ENCODE measurements at places on chromosomes 3 and 15.
A peak's percentile ranks its signal among the peaks of the same experiment; 100 is the strongest.

DNA sequence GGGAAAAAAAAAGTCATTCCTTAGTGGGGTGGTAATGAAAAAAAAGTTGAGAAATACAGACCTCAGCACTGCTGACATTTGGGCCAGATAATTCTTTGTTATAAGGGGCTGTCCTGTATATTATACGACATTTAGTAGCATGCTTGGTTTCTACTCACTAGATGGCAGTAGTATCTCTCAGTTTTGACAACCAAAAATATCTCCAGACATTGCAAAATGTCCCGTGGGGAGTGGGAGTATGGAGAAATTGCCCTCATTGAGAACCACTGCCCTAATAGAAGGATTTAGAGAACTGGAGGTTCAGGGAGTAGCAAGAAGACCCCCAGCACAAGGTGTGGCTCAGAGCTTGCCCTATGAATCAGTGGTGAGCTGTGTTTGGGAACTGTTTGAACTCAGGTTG lies 28.6 kb upstream of the TEX264 start:
- no peak overlapping the region for H3K4me3 ChIP-seq
- H3K4me1 ChIP-seq: no peaks in the 10 kb centered on the region
- no peak overlapping the region for H3K27ac ChIP-seq
- peak; percentile 3 for DNase-seq

DNA sequence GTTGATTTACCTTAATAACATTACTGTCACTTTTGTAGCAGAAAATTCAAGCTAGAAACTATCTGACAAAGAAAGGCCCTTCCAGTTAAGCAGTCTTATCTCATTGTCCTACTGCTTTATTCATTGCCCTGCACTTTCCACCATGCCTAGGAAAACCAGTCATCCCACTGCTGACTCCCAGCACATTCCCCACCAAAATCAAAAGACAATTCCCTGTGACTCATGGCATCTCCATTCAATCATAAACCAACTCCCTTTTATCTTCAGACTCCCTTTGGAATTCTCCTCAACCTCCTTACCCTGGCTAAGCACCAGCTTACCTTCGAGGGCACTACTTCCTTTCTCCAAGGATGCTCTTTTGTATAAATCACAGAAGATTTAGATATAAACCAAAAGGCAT lies 184.3 kb downstream of the PLCH1 start:
- no peaks in the 10 kb centered on the region for H3K4me1 ChIP-seq
- no peak overlapping the region for H3K4me3 ChIP-seq
- no peak overlapping the region for H3K27ac ChIP-seq
- no peaks in the 10 kb centered on the region for H3K36me3 ChIP-seq
- H3K27me3 ChIP-seq: no peaks in the 10 kb centered on the region
- no peak for DNase-seq

DNA sequence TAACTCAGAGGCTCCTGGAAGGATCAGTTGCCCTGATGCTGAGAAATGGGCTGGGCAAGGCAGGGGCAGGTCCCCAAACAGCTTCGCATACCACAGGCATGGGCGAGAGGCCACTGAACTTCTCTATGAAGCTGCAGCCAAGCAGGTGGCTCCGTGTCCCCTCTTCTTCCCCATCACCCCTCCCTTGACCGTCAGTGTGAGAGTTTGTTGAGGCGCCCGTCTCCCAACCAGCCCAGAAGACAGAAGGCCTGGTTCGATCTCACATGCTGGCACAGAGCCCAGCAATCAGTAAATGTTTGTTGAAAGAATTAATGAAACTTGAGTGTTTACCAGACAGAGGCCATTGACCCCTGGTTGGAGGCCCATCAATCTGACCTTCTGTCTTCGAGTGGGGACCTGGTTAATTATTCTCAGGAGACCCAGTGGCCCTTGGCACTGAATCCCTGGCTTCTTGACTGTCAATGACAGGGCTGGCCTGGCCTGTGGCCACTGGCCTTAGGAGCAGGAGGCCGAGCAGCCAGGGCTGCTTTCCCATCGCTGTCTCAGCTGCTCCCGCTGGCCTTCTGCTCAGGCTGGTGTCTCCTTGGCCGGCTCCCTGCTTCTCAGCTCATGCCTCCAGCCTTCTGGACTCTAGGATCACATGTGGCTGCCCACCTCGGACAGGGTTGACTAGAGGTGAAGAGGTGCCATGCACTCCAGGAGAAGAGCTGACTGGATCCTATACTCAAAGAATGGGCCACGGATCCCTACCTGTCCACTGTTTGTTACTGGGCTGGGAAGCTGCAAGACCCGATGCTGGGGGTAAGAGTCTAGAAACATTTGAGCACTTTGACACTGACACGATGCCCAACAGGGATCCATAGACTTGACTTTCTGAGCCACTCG lies 113.4 kb downstream of the ASB7 start:
- no peak overlapping the region for H3K27ac ChIP-seq
- H3K4me3 ChIP-seq: no peak overlapping the region
- no peaks in the 10 kb centered on the region for H3K36me3 ChIP-seq
- no peaks in the 10 kb centered on the region for H3K27me3 ChIP-seq

GRCh38 chr15:62951481-62951880 lies 91.1 kb upstream of the TPM1 start:
- H3K4me1 ChIP-seq: peaks cover 3% of the 10 kb centered on the region
- DNase-seq: no peak

DNA sequence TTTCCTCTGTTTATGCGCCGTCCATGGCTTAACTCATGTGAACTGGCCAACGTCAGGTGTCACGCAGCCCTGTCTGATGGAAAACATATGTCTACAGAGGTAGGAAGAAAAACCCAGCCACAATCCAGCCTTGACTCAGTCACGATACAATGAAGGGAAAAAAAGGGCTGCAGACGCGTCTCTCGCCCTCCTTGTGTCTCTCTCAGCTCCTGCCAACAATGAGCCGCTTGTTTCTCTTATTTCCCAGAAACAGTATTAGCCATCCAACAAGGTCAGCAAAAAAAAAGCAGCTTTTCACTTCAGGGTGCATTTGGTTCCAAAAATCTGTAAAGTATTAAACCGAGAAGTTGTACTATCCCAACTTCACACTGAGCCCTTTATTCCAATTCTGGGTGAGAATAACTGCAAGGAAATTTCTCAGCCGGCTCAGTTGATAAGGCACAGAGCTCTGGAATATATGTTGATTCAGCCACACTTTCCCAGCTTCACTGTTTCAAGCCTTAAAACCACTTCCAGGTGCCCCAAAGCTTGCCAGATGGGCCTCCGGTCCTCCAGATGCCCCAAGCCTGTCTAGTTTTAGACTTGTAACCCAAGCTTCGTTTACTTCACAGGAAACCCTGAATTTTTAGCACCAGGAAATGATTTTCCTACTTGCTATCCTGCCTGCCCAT lies 79.4 kb downstream of the TM4SF4 start:
- no peaks in the 10 kb centered on the region for H3K36me3 ChIP-seq
- H3K4me3 ChIP-seq: no peak overlapping the region
- H3K27ac ChIP-seq: peak overlapping the region; percentile 80
- peaks cover 18% of the 10 kb centered on the region for H3K4me1 ChIP-seq

DNA sequence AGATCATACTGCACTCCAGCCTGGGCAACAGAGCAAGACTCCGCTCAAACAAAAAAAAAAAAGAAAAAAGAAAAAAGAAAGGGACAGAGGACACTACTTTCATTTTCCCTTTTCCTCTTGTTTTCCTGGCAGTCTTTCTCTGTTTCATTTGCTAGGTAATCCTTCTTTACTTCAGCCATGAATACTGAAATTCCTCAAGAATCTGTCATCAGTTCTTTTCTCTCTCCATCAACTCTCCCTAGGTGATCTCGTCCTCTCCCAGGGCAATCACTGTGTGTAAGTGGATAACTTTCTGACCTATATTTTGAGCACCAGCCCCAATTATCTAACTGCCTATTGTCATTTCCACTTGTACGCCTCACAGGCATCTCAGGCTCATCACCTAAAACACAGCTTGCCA lies 51.5 kb downstream of the TTC23 start:
- no peak overlapping the region for H3K4me3 ChIP-seq
- H3K27me3 ChIP-seq: no peaks in the 10 kb centered on the region
- H3K27ac ChIP-seq: no peak overlapping the region
- H3K4me1 ChIP-seq: no peaks in the 10 kb centered on the region
- DNase-seq: peak; percentile 44
- H3K36me3 ChIP-seq: peaks cover 9% of the 10 kb centered on the region

DNA sequence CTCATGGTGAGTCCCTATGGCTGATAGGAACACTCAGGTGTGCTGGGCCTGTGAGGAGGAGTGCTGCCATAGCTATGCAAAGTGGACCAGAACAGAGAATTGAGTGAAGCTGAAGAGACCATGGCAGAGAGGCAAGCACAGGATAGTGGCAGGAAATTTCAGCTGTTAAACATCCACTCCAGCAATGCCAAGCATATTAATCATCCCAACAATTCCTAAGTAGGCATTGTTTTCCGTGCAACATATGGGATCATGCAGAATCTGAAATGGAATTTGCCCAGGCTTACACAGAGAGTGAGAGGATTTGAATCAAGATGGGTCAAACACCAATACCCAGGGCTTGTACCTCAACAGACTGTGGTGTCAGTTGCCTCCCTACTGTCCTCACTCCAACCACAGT lies 582.6 kb upstream of the UBE2E2 start:
- no peak overlapping the region for H3K4me3 ChIP-seq
- no peak for DNase-seq
- no peaks in the 10 kb centered on the region for H3K4me1 ChIP-seq
- H3K27me3 ChIP-seq: no peaks in the 10 kb centered on the region
- H3K27ac ChIP-seq: no peak overlapping the region

DNA sequence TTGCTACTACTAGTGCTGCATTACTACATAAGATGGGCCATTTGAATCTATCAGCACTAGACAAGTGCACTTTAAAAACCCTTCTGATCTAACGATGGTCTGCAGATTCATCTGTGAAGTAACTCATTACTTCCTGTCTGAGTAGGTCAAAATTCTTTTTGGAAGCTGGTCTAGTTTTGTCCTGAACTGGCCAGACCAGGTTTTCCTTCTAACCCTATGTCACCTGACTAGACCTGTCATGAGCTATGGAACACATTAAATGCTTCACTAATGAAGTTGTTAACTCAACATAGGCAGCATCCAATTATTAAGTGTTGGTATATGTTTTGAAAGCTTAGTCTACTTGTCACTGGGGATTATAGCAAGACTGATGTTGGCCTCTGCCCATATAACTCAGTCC lies 10.1 kb upstream of the RBM5 start:
- H3K36me3 ChIP-seq: peaks cover 23% of the 10 kb centered on the region
- H3K27ac ChIP-seq: no peak overlapping the region
- H3K27me3 ChIP-seq: no peaks in the 10 kb centered on the region
- H3K4me3 ChIP-seq: no peak overlapping the region
- no peaks in the 10 kb centered on the region for H3K4me1 ChIP-seq

DNA sequence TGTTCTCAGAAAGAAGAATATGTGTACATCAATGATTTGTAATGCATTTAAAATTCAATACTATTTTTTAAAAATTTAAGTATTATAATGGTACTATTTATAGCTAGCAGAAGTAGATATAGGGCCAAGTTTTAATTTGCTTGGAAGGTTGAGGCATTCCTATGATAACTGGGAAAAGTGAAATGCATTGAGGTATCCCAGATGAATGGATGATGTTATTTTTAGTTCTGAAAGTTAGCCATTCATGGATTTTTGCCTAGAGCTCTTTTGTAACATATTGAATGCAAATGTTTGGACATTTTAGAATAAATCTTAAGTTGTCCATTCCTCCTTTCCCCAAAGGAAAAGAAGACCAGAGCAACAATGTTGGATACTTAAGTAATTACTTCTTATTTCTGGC lies 47.6 kb downstream of the GAP43 start:
- H3K27ac ChIP-seq: no peak overlapping the region
- H3K36me3 ChIP-seq: no peaks in the 10 kb centered on the region
- peaks cover 5% of the 10 kb centered on the region for H3K27me3 ChIP-seq
- no peak for DNase-seq
- no peaks in the 10 kb centered on the region for H3K4me1 ChIP-seq
- no peak overlapping the region for H3K4me3 ChIP-seq

GRCh38 chr3:192467230-192468140 lies 259.9 kb downstream of the FGF12 start:
- DNase-seq: peak; percentile 34
- H3K4me1 ChIP-seq: no peaks in the 10 kb centered on the region
- H3K27me3 ChIP-seq: no peaks in the 10 kb centered on the region
- H3K4me3 ChIP-seq: no peak overlapping the region

- H3K27me3 ChIP-seq: peaks cover 5% of the 10 kb centered on the region
- DNase-seq: peak; percentile 12
- H3K4me3 ChIP-seq: no peak overlapping the region
Observed at GRCh38 chr3:8416965-8417364, 84.7 kb upstream of the LMCD1 start.

GRCh38 chr3:100893108-100893507 lies 100.1 kb downstream of the ABI3BP start:
- no peaks in the 10 kb centered on the region for H3K4me1 ChIP-seq
- no peak overlapping the region for H3K27ac ChIP-seq
- H3K4me3 ChIP-seq: no peak overlapping the region

DNA sequence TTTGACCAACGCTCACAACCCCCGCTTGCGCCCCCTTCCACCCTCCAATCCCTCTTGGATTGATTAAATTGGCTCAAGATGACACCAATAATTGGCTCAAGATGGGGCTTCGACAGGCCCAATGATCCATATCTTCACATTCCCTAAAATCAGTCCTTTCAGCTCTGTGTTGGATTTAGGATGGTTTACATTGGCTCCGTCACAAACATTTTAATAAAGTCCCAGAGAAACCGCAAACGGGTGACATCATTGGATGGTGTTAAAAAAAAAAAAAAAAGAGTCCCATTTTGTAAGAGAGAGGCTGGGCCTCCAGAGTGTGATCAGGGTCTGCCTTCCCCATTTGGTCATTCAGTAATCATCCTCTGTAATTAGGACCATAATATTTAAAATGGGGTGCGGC lies 113.4 kb upstream of the MRPS22 start:
- H3K4me1 ChIP-seq: no peaks in the 10 kb centered on the region
- no peaks in the 10 kb centered on the region for H3K36me3 ChIP-seq
- no peak for DNase-seq
- H3K27ac ChIP-seq: no peak overlapping the region
- H3K4me3 ChIP-seq: no peak overlapping the region

- H3K4me1 ChIP-seq: no peaks in the 10 kb centered on the region
- no peaks in the 10 kb centered on the region for H3K36me3 ChIP-seq
- no peak overlapping the region for H3K27ac ChIP-seq
- no peaks in the 10 kb centered on the region for H3K27me3 ChIP-seq
- no peak for DNase-seq
Observed at GRCh38 chr3:156859578-156859977, 33.4 kb downstream of the LEKR1 start.

GRCh38 chr3:89179355-89180001 lies 72.1 kb downstream of the EPHA3 start:
- no peak for DNase-seq
- no peak overlapping the region for H3K27ac ChIP-seq
- H3K4me1 ChIP-seq: no peaks in the 10 kb centered on the region
- H3K27me3 ChIP-seq: no peaks in the 10 kb centered on the region
- no peak overlapping the region for H3K4me3 ChIP-seq

- DNase-seq: no peak
- no peaks in the 10 kb centered on the region for H3K4me1 ChIP-seq
- H3K27ac ChIP-seq: no peak overlapping the region
- H3K27me3 ChIP-seq: no peaks in the 10 kb centered on the region
Observed at GRCh38 chr3:24480497-24480896, 14.2 kb downstream of the THRB start.

All from IMR-90 (cell line).